NCI-H69 (cell line): ENCODE measurements at places on chromosomes 2 and 18.

GRCh38 chr18:44556296-44556695 is 124.4 kb upstream of the SETBP1 start:
- no peak for DNase-seq

- DNase-seq = no peak
Measured at GRCh38 chr2:9980520-9980919, 29.0 kb downstream of the GRHL1 start.

- peak; percentile 44 for DNase-seq
Measured at GRCh38 chr18:62784338-62784965, 69.1 kb downstream of the PHLPP1 start.

DNA sequence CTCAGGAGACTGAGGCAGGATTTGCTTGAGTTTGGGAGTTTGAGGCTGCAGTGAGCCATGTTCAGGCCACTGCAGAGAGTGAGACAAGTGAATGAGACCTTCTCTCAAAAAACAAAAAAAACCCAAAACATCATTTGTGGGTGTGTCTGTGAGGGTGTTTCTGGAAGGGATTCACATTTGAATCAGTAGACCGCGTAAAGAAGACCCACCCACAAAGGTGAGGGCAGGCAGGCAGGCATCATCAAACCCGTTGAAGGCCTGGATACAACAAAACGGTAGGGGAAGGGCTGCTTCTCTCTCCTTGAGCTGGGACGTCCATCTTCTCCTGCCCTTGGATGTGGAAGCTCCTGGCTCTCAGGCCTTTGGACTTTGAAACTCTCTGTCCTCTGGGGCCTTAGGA is 25.4 kb downstream of the CDKL4 start:
- DNase-seq = no peak

- DNase-seq = peak; percentile 81
Measured at GRCh38 chr18:70373042-70373519, 84.2 kb downstream of the SOCS6 start.

GRCh38 chr2:86661333-86661732 is 37.7 kb upstream of the RNF103 start:
- peak; percentile 12 for DNase-seq

- peak; percentile 32 for DNase-seq
Measured at GRCh38 chr2:217789003-217789735, 213.6 kb downstream of the TNS1 start.

DNA sequence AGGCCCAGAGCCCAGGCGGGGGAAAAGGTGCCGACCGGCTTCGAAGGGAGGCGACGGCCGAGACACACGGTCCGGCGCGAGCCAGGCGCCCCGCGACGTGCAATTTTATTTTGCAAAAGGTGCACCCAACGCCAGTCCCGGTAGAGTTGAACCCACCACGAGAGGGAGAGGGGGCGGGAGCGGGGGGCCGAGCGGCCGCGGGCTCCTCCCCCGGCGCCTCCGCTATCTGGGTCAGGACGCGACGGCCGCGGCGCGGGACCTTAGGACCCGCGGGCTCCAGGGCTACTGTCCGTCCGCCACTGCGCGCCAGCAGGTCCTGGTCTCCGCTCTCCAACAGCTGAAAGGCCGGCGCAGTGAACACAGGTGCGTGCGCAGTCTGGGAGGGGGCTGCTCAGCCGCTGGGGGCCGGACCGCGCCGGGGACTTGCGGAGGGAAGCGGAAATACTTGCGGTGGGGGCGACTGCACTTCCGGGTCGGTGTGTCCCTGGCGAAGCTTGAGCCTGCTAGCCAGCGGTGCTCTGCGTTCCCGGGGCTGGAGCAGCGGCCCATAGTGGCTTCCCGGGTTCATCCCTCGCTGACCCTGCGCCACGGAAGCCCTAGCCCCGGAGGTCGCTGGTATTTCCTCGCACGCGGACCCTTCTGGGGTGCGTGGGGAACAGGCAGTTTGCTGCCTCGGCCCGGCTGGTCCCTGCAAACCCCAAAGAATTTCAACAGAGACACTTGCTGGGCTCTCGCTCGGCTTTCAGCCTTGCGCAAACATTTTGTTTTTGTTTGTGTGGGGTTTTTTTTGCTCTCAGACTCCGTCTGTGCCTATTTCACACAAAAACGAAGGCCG is at the start of gene RMDN2:
Gene RMDN2 (plus strand): TSS at position 225 of the 835 bp plus-strand sequence. CDS start 3,991 bp downstream, outside the sequence.
- DNase-seq = peak; percentile 89

DNA sequence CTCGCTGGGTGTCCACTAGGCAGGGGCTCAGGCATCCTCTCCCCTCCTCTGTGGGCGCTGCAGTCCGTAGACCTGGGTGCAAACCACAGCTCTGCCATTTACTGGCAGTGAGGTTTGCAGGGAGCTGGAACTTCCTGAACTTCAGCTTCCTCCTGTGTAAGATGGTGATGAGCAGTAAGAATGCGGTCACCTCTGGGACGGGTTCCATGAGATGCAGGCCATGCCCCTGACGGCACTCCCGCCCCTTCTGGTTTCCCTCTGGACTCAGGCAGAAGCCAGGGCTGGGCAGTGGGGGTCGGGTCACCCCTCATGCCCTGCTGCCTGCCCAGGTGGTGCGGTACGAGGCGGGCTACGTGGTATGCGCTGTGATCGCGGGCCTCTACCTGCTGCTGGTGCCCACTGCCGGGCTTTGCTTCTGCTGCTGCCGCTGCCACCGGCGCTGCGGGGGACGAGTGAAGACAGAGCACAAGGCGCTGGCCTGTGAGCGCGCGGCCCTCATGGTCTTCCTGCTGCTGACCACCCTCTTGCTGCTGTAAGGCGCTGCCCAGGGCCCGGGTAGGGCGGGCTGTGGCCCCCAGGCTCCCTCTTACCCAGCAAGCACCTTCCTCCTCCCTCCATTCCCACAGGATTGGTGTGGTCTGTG is 1.5 kb downstream of the PROM2 start:
- DNase-seq = no peak

- no peak for DNase-seq
Measured at GRCh38 chr2:12787891-12788801, 71.4 kb downstream of the TRIB2 start.

GRCh38 chr2:54284826-54285225 is 28.8 kb upstream of the TSPYL6 start:
- DNase-seq = no peak

DNA sequence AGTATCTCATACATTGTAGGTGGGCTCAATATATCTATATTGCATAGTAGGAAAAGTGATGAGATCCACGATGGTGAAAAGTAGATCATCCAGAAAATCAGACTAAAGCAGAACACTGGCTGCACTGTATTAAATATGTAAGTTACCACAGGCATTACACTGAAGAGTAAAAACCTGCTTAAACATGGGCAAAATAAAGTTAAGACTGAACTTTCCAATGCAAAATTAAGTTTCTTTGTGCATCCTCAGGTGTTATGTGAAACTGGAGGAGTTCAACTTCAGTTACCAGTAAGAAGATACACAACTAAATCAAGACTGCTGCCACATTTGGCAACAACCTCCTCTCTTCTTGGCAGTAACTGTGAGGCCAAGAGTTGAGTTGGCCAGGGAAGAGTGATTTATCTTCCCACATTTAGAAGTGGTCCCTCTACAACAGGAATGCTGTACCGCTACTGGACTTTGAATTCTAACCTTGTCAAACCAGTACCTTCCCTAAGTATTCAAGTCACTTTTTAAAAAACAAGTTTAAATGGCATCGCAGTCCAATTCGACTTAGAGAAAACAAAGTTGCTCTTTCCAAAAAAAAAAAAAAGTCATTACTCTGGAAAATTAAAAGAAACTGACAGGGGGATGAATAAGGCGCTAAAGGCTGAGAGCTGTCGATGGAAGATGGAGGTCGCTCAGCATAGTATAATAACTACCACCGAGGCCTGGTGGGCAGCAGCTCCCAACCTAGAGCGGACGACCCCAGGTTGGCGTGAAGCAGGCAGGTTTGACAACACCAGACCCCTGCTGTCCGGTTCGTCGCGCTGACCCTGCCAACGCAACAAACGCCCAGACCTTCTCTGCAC is 1.1 kb downstream of the MAP4K3 start:
- peak; percentile 38 for DNase-seq

DNA sequence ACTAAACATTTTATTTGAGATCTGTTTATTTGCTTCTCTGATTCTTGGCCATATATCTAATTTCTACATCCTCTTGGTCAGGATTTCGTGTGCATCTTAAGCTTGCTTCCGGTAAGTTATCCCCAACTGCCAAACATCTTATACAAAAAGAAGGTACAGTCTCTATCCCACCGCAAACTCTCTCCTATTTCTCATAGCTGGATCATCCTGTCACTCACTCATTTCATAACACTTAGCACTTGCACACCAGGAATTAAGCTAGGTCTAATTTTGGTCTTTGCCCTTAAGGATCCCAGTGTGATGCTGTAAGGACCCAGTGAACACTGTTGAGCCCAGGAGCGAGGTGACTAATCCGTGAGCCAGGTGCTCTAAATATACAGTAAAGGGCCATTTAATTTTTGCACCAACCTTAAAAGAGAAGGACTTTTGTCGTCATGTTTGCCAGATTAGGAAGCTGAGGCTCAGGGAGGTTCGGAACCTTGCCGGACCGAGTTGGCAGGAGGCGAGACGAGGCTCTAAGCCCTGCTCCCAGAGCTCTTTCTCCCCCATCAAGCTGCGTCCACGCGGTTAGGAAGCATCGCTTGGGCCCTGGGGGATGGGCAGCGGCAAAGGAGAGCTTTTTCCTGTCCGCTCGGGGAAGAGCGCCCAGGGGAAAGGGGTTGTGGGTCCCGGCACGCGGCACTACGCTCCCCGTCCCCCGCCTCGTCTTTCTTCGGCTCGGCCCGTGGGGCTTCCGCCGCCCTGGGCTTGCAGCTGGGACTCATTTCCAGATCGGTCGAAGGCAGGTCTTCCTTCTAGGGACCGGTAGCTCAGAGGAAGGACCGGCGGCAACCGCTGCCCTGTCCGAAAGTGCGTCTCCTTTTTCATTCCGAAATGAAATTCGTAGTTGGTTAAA is 4.1 kb upstream of the ITPRIPL1 start:
- peak; percentile 69 for DNase-seq

- no peak for DNase-seq
Measured at GRCh38 chr2:239392688-239393387, 8.0 kb downstream of the HDAC4 start.

DNA sequence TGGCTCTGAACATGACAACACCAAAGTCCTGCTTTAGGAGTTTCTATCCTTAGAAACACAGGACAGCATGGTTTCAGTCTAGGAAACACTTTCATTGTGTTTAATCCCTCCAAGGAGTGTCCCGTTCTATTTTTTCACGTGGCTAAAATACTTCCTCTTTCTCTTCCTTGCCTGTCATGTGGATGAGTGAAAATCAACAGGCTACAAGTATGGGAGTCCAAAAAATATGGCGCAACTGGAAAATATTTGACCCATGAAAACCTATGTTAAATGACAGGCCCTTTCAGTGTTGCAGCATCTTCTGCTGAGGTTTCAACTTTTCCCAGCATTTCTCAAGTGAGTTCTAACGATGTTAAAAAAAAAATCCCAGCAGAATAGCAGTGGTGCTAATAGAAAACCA is 146.3 kb downstream of the LAMA3 start:
- DNase-seq = no peak

DNA sequence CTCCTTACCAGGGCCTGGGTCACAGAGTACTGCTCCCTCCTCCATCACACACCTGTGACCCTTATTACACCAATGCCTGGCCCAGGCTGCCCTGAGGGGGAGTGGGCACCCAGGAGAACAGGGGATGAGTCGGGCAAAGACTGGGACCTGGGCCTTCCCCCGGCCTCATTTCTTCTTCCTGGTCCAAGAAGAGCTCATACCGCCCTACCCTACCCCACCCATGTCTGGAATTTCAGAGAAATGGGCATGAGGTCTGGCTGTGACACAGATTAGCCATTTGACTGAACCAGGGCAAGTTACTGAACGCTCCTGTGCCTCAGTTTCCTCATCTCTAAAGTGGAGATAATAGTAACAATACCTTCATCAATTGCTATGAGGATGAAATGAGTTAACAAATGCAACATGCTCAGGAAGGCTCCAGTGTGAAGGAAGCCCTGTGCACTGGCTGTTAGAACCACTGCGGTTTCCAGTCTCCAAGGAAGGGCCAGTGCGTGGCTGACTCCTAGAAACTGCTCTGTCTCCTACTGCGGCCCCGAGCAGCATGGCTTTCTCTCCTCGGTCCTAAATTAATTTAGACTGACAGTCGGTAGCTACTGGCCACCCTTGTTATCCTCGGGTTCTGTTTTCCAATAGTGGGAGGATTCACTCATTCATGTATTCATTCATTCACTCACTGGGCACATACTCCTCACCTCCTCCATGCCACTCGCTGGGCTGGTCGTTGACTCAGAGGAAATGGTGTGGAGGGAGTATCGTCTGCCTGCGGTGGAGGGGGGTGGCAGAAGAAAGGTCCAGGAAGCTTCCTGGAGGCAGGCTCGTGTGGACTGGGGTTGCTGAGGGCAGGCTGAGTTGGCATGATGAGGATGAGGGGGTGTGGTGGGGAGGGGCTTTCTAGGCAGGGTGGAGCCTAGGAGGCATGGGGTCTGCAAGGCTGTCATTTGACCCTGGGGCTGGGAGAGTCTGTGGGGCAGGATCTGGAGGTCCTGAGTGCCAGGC is 175.6 kb downstream of the GLI2 start:
- DNase-seq = no peak

DNA sequence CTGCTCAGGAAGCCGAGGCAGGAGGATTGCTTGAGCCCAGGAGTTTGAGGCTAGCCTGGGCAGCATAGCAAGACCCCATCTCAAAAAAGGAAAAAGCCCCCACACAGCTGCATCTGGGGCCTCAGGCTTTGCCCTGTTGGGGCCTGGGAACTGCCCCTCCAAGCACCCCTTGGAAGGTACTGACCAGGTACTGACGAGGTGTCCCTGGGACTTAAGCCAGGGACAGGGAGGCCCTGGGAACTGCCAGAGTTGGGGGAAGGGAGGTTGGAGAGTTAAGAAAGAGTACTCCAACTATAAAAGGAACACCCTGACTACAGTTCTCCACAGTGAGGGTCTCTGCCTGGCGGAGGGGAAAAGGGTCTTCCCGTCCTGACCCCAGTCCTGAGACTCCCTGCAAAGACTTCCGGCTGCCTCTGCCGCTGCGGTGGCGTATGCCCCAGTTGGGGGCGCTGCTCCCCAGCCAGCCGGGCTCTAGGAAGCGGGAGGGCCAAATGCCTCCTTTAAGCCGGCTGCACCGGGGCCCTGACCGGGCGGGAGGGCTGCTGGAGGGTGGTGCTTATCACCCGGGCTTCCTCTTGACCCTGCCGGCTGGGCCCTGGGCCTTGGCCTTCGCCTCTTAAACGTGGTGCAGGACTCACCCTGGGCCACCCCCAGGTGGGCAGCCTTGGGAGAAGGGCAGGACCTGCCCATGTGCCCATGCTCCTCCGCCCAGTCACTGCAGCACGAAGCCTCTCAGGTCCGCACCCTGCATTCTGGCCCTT is 12.8 kb downstream of the SLC30A3 start:
- peak; percentile 51 for DNase-seq

DNA sequence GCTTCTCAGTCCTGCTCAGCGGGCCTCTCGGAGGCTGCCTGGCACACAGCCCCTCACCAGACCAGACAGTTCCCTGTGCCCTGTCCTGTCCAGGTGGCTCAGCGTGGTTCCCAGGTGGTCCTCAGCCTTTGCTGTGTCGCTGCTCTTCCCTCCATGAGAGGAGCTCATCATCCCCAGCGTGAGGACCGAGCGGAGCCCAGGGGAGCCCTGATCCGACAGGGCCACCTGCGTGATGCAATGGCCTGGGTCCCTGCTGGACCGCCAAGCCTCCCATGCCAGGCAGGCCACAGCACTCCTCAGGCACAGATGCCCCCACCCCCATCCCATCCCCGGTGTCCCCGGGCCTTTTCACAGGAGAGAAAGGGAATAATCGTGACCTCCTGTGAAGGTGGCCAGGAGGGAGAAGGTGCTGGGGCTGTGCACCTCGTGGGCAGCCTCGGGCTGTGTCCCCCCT is 4.3 kb downstream of the GPC1 start:
- DNase-seq = no peak
